ENCODE measurements at places on chromosomes 12 and 14. TPM values are rescaled to one million over a fixed set of nuclear protein-coding genes. Genes with fewer than 3 reads are reported as not detected.

PIK3C2G gene
- total RNA-seq, result not detected

REP15 gene
- 1.1 TPM for total RNA-seq

VRTN gene
- not detected for total RNA-seq

VDR gene
- total RNA-seq, result 1.3 TPM

PDZRN4 gene
- total RNA-seq, result not detected

CLEC4D gene
- not detected for total RNA-seq

SERPINA12 gene
- total RNA-seq, result not detected

ASCL1 gene
- total RNA-seq, result not detected

NR2C1 gene
- total RNA-seq, result 20.9 TPM

SLC2A3 gene
- total RNA-seq, result 10.4 TPM

BCL2L14 gene
- total RNA-seq, result not detected

PIP4P1 gene
- total RNA-seq, result 20.2 TPM

SLCO1B1 gene
- not detected for total RNA-seq

SDSL gene
- 5.5 TPM for total RNA-seq

PTPRO gene
- total RNA-seq, result 0.33 TPM

BDKRB1 gene
- total RNA-seq, result not detected

RNASE7 gene
- total RNA-seq, result not detected

PPP4R4 gene
- total RNA-seq, result 0.16 TPM

FAIM2 gene
- total RNA-seq, result 0.13 TPM

HOXC4 gene
- total RNA-seq, result 2.3 TPM

PLEKHD1 gene
- total RNA-seq, result under 0.01 TPM

DTX1 gene
- 0.16 TPM for total RNA-seq

LALBA gene
- total RNA-seq, result not detected

FAM186B gene
- total RNA-seq, result 0.13 TPM

RASAL1 gene
- total RNA-seq, result 4.9 TPM

GALNT8 gene
- total RNA-seq, result not detected

WSCD2 gene
- total RNA-seq, result not detected

PTPN21 gene
- total RNA-seq, result 7.7 TPM

VEZT gene
- 56.8 TPM for total RNA-seq

PTCSC3 gene
- total RNA-seq, result not detected

OAS1 gene
- 2.3 TPM for total RNA-seq

DRAM1 gene
- total RNA-seq, result 25.9 TPM

OAS2 gene
- total RNA-seq, result not detected

TESPA1 gene
- total RNA-seq, result not detected

PZP gene
- not detected for total RNA-seq

CCDC196 gene
- not detected for total RNA-seq

IAPP gene
- total RNA-seq, result not detected

WNT1 gene
- total RNA-seq, result not detected

C14orf132 gene
- total RNA-seq, result 5.7 TPM

WNT5B gene
- total RNA-seq, result 60.8 TPM

ASIC1 gene
- 4.8 TPM for total RNA-seq

AKAP6 gene
- 2.0 TPM for total RNA-seq

GLT8D2 gene
- total RNA-seq, result 10.9 TPM

SLC25A47 gene
- under 0.01 TPM for total RNA-seq

CCDC38 gene
- not detected for total RNA-seq

EXOC3L4 gene
- 0.25 TPM for total RNA-seq

NFE2 gene
- total RNA-seq, result not detected

All from mesangial cell (primary cell).